ENCODE measurements at places on chromosomes 12 and 14. TPM values are rescaled to one million over a fixed set of nuclear protein-coding genes. Genes with fewer than 3 reads are reported as not detected.

HOXC10 gene
- total RNA-seq = not detected

ACOT6 gene
- not detected for total RNA-seq

CMKLR1 gene
- total RNA-seq = 6.5 TPM

GDF3 gene
- total RNA-seq = not detected

TAS2R13 gene
- total RNA-seq = 0.92 TPM

SLC15A4 gene
- 50.1 TPM for total RNA-seq

ABCD4 gene
- total RNA-seq = 20.0 TPM

TSHR gene
- not detected for total RNA-seq

P3H3 gene
- 90.6 TPM for total RNA-seq

TSPAN11 gene
- 0.26 TPM for total RNA-seq

SERPINA10 gene
- not detected for total RNA-seq
